ENCODE measurements at places on chromosomes 16 and 17.

DNA sequence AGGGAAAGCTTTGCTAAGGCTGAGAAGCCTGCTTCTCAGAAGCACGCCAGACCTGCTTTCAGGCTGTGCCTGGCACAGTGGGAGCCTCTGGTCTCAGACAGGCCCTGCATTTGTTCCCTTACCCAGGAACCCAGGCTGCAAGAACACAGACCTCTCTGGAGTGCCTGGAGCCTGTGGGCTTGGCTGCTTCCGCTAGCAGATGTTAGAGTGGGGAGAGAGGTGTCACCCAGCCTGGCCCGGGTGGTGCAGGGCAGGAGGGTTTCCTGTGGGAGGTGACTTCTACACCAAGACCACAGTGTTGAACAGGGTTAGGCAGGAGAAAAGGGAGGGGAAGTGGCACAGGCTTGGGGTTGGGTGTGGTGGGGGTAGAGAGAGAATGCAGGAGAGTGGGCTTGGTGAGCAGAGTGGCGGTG is 35.8 kb upstream of the ADGRG1 start:
- DNase-seq, result no peak

DNA sequence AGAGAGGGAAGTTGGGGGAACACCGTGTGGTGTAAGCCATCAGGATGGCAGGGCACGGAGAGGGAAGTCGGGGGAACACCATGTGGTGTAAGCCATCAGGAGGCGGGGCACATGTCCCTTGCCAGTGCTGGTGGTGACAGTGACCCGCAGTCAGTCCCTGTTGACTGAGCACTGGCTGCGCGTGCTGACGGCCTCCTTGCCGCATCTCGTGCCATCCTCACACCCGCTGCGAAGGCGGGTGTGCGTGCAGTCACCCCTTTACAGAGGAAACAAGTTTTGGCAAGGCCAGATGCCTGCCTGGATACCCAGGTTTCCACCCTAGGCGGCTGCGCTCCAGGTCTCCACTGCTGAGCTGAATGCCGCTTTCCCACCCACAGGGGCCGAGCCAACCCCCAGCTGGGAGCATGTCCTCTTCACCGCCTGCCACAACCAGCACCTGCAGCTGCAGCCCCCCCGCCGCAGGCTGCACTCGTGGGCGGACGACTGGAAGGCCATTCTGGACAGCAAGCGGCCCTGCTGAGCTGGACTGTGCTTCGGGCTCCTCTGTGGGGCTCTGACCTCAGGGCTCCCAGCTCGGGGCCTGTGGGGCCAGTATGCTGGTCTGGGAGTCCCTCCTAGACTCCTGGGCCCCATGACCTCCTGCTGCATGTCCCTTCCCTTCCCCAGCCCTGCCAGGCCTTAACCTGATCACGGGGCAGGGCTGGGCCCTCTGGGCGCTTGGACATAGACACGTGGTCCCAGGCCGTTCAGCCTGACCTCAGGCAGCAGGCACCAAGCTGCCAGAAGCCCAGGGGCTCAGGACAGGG is 43.5 kb downstream of the NT5M start:
- no peak for DNase-seq

DNA sequence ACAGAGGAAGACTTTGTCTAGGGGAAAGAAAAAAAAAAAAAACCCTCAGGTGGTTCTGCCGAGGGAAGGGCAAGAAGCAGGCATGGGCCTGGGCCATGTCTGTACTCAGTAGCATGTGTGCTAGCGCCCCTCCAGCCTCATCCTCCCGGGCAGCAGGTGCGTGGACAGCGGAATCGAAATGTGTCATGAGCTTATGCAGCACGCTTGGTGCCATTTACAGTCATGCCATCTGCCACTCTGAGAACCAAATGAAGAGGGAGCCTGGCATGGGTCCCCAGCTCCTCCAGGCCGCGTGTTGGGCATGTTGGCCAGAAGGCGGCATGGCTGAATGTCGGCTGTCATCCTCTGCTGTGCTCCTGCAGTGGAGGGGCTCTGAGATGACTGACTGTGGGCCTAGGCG is 31.4 kb downstream of the CRAMP1 start:
- DNase-seq, result no peak

- DNase-seq, result peak; percentile 25
Observed at GRCh38 chr17:15436473-15437302, 30.7 kb downstream of the CDRT4 start.

GRCh38 chr17:52524096-52524637 is 365.7 kb upstream of the CA10 start:
- no peak for DNase-seq

DNA sequence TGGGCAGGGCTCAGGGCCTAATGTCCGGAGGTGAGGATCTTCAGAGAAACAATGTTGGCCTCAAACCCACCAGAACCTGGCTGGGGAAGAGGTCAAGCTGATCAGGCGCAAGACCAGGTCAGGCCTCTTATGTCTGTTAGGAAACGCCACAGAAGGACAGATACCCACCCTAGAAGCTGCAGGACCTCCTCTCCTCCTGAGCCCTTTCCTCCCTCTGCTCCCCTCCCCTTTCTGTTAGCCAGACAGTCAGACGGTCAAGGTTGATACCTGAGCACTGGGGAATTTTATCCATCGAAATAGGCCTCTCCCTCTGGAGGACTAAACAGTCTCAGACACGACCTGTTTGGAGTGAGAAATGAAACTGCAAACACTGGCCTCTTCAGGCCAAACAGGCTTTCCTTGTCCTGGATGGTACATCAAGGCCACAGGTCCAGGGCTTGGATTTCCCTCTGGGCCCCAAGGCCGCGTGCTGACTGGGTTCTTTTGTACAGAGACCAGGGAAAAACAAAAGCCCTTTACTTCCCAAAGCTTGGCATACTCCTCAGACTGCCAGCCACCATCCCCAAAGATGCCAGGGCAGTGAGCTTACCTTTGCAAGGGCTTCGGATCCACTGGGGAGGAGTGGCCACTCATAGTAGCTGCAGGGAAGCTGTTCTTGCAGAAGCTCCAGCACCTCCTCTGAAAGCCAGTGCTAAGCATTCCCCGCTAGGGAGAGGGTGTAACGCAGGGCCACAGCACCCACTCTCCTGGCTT is 135.8 kb downstream of the CCDC182 start:
- DNase-seq, result no peak

GRCh38 chr16:74951681-74952080 is 33.2 kb downstream of the WDR59 start:
- no peak for DNase-seq

- DNase-seq, result peak; percentile 59
Observed at GRCh38 chr17:77649717-77650211, 308.7 kb upstream of the TNRC6C start.

- DNase-seq, result peak; percentile 75
Observed at GRCh38 chr17:17416007-17416399, 60.8 kb upstream of the MED9 start.

- no peak for DNase-seq
Observed at GRCh38 chr17:57908278-57908677, 46.9 kb downstream of the CUEDC1 start.

DNA sequence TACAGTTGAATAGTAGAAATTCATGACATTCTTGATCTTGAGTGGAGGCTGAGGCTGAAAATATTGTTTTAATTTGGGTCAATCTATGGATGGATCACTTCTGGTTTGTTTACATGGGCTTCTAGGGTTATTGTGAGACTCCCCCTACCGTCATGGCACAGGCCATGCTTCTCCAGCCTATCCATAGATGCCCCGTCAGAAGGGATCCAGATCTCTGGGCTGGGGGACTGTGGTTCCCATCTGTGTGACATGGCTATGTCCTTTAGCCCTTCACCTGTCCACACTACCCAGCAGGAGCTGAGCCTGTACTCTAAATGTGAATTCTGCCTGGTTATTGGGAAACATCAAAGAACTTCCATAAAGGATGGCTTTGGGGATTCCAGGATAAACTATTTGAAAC is 160.4 kb downstream of the ABCC12 start:
- no peak for DNase-seq

DNA sequence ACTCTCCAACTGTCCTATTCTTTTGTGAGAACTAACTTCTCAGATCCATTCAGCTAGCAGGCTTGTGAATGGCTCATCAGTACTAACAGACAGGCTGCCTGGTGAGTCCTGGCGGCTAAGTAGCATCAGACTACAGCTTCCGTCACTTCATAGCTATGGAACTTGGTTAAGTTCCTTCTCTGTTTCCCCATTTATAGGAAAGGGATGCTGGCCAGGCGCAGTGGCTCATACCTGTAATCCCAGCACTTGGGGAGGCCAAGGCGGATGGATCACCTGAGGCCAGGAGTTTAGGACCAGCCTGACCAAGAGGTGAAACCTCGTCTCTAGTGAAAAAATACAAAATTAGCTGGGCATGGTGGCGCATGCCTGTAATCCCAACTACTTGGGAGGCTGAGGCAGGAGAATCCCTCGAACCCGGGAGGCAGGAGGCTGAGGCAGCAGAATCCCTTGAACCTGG is 49.9 kb upstream of the TANGO6 start:
- DNase-seq, result no peak

DNA sequence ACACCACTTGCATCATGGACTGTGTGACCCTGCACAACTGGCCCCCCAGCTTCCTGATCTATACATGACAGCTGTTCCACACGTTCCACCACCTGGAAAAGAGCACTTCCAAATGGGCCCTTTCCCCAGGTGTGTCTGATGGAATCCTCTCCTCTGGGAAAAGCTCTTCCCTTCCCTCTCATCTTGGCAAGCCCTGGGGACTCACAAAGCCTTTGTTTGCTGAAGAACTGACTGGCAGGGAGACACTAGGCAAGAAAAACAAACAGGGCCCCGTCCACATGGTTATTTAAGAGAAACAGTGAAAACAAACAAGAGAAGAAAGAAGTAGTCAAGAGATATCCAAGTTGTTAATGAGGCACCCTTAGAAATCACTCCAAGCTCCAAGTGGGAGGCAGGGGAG is 52.6 kb downstream of the C16orf95 start:
- DNase-seq, result no peak

- DNase-seq, result no peak
Observed at GRCh38 chr17:57256708-57257112, 387 bp downstream of the MSI2 start.

- no peak for DNase-seq
Observed at GRCh38 chr16:8026450-8026849, 563.9 kb downstream of the TMEM114 start.

DNA sequence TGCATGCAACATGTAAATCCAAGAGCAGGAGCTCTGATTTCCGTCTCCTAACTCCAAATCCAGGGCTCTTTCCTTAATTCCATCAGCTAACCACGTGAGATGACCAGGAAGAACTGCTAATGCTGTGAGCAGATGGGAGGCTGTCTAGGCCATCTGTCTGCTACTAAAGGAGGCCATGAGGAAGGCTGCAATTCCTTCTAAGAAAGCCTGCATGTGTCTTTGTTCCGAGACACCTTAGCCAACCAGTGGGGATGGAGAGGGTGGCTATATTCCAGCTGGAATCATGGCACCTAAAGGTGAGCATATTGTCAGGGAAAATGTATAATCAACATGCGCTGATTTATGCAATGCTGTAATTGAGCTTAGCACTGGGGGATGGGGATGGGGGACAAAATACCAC is 267.2 kb upstream of the CDH5 start:
- DNase-seq, result no peak

DNA sequence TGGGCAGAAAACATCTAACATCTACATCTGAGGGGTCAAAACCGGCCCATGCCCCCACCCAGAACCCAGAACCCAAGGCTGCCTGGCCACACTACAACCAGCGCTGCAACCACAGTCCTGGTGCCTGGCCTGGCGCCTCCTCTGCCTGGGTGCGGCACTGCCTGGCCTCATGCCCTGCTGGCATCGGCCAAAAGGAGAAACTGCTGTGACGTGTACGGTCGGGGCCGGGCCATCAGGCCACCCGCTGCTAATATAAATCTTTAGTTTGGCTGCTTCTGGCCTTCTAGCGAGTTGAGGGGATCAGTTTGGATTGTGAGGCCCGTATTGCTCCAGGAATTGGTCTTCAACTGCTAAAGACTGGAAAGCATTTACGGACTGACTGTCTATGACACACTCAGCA is 22.8 kb downstream of the TMEM204 start:
- no peak for DNase-seq

GRCh38 chr16:24906199-24906808 is 60.5 kb downstream of the SLC5A11 start:
- DNase-seq, result peak; percentile 26

DNA sequence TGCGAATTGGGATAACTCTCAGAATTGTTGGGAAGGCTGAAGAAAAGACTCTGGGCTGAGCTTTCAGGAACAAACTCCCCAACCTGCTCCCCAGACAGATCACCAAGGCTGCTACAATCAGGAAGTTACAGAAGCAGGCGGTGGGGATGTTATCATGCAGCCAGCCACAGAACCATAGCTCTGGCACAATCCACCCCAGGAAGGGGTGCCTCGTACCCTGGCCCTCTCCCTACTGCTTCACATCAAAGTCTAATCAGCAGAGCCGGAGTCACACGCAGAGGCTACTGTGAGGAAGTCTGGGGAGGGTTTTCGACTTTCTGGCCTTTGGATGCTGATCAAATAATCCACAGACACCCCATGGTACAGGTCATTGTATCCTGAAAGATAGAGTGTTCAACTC is 86.8 kb downstream of the NTN1 start:
- DNase-seq, result no peak

- DNase-seq, result peak; percentile 76
Observed at GRCh38 chr17:78497115-78497540, 80.1 kb downstream of the DNAH17 start.

DNA sequence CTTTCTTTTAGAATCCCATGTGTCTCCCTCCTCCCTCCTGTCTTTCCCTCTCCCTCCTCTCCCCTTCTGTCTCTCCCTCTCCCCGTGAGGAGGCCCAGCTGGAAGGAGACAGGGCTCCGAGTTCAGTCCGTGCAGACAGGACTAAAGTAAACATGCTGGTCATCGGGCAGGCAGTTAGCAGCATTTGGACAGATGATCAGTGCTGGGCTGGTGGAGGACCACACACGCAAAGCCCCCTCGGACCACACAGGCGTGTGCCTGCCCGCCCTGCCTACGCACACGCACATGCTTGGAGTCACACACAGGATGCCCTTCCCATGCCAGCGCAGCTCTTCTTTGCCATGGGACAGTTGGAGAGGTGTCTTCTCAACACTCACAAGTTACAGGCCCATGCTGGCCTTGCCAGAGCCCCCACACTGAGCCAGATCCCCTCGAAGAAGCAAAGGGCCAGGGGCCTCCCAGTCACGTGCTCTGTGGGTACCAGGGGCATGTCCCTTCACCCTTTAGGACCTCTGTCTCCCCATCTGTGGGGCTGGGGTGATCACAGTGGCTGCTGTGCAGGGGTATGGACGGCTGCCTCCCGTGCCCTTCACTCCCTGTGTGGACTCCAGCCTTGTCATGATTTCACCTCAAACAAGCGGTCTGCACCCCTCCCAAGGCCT is 215.7 kb upstream of the FOXF1 start:
- DNase-seq, result no peak

GRCh38 chr17:61221597-61222471 is 177.8 kb upstream of the TBX2 start:
- DNase-seq, result no peak

DNA sequence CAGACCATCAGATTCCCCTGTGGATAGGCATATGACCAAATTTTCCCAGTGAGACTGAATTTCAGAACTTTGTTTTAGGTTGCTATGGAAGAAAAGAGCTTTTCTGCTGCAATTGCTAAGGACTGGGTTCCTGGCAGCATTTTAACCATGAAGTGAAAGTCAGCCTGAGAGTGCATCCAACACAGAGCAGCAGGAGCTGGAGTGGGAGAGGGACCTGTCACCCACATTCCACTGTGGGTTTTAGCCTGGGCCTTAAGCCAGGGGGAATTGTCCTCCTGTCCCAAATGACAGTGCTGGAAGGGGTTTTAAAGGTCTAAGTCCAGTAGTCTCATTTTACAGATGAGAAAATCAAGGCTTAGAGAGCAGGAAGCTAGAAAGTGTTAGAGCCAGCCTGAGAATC is 203.5 kb upstream of the N4BP1 start:
- no peak for DNase-seq

All from COLO829 (cell line).